ENCODE measurements at places on chromosomes 2 and 18.

- DNase-seq, result no peak
Observed at GRCh38 chr18:39274535-39274934, 1708.9 kb upstream of the CELF4 start.

GRCh38 chr2:219415580-219416234 lies 2.5 kb upstream of the DES start:
- DNase-seq, result no peak

DNA sequence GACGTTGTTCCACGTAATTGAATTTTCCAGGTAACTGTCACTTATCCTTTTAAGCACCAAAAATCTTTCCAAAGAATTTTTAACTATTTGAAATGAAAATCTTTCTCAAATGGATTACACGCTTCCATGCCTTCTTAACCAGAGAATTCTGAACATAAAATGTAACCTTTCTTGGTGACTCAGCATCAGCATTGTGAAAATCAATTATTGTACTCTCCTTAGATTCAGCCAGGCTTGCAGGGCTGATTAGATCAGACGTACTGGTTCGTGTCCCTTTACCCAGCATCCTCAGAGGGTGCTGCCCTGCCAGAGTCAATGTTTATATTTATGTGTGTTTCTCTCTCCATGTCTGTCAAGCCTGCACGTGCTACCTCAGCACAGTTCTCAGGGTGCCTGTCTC lies 623.9 kb downstream of the CNTNAP5 start:
- DNase-seq, result no peak

- no peak for DNase-seq
Observed at GRCh38 chr2:1620081-1620480, 124.2 kb downstream of the PXDN start.

DNA sequence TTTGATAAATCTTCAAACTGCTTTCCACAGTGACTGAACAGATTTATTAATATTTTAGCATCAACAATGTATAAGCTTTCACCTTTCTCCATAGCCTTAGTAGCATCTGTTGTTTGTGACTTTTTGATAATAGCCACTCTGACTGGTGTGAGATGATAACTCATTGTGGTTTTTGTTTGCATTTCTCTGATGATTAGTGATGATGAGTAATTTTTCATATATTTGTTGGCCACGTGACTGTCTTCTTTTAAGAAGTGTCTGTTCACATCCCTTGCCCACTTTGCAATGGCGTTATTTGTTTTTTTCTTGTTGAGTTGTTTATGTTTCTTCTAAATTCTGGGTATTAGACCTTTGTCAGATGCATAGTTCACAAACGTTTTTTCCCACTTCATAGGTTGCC lies 952.9 kb downstream of the TRIB2 start:
- no peak for DNase-seq

GRCh38 chr2:32627441-32627813 lies 423 bp upstream of the TTC27 start:
- peak; percentile 23 for DNase-seq

- peak; percentile 62 for DNase-seq
Observed at GRCh38 chr2:172921532-172922236, 154.0 kb upstream of the MAP3K20 start.

- no peak for DNase-seq
Observed at GRCh38 chr18:58390399-58390798, 238.5 kb downstream of the ALPK2 start.

DNA sequence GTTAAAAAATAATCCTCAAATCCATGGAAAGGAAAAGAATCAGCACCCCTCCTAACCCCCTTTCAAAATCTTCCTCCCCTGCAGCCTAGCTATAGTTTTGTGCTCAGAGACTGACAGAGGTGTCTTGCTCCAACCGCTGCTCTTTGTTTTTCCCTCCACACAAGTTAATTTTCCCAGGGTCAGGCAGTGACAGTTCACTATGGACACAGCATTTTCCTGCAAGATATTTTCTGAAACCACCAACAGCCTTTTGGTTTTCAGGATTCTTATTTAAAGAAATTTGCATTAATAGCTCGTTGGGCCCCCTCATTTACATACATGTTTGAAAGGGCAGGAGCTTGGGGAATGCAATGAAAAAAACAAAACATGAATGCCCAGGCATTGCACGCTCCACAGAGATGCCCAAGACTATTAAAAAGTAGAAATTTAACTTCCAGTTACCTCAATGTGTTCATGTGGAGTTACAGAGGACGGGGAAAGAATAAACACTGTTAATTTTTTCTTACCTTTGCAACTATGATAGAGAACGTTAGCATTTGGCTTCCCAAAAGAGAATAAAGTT lies 71.4 kb upstream of the CXCR4 start:
- DNase-seq, result no peak

DNA sequence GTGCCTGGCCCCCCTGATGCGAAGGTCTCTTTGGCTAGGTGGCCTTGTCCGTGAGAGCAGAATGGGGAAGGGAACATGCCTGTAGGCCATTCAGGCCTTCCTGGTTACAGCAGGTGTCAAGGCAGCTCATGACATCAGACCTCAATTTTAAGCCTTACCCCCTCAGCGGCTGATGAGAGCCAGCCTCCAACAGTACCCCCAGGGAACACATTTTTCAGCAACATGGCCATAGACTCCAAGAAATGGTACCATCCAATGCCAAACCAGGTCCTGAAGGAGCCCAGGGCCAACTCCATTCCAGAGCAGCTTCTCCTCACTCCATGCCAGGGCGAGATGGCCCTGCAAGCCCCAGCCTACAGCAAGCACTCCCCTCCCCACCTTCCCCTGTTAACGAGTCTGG lies 199.2 kb downstream of the SMAD2 start:
- no peak for DNase-seq

GRCh38 chr2:96533292-96534073 lies 3.1 kb upstream of the ARID5A start:
- peak; percentile 56 for DNase-seq

DNA sequence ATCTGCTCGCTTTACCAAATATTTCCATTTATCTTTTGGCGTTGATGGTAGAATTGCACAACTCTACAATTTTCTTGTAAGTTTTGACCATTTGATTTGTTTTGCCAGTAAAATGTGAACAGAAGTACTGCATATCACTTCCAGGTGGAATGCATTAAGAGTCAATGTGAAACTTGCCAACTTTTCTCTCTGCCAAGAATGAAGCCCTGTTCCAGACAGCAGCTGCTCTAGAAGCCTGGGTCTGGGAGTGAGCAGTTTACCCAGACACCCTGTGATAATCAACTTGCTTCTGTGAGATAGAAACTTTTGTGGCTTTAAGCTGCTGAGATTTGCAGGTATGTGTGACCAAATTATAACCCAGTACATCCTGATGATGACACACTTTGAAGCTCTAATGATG lies 115.9 kb upstream of the SYT4 start:
- no peak for DNase-seq

GRCh38 chr2:218270721-218271486 lies 585 bp downstream of the PNKD start:
- peak; percentile 37 for DNase-seq

DNA sequence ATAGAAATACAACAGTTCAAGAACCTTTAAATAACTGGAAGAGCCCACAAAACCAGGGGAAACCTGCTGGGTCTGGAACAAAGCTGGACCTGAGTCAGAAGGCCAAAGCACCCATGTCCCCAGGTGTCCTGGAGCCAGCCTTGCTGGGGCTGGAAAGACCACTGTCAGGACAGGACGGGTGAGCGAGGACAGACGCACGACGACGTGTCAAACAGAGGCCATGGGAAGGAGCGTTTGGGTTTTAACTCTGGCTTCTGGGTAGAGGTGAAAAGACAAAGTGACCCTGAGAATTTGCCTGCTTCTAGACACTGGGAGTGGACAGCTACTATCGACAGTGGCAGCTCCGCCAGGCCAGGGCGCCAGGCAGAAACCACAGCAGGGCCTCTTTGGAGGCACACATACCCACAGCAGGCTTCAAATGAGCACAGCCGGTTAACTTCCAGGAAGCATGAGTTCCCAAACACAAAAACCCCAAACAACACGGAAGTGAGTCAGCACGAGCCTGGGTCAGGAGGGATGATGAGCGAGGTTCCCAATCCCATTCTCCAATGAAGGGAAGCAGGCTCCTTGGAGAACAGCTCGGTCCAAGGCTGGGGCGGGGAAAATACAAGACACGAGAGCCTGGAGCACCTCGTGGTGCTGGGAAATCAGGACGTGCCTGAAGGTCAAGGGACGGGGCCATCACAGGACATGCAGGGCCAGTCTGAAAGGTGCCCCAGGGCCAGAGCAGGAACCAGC lies 208.0 kb downstream of the TWIST2 start:
- DNase-seq, result peak; percentile 38

GRCh38 chr18:25229920-25230319 lies 122.0 kb downstream of the ZNF521 start:
- no peak for DNase-seq

GRCh38 chr18:21049306-21049705 lies 62.3 kb downstream of the ROCK1 start:
- no peak for DNase-seq

- no peak for DNase-seq
Observed at GRCh38 chr2:238225911-238226697, 13.7 kb downstream of the HES6 start.

DNA sequence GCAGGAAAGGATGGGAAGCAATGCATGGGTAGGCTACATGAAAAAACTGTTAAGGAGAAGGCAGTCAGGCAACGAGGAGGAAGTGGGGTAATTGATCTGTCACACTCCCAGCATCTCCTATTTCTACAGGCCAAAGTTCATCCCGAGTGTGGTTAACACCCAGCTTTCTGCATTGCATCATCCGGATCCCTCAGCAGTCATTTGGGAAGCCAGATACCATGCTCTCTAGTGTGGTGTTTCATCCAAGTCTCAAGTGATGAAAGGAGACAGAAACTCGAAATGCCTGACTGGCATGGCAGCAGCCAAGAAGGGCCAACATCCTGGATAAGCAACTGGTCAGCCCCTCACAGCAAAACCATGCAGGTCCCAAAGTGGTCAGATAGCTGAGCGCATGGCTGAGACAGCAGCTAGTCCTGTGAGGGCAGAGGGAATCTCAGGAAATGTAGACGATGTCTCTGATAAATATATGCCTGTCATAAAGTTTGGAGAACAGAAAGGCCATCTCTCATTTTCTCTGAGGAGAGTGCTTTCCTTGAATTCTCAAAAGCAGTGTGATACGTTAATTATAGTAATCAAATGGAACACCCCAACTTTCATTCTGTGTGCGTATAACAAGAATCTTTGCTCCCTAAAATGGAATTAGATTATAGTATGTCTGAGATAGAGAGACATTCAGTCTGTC lies 24.8 kb upstream of the HNRNPA3 start:
- no peak for DNase-seq

GRCh38 chr2:151071906-151072305 lies 189.8 kb downstream of the RBM43 start:
- peak; percentile 43 for DNase-seq

- no peak for DNase-seq
Observed at GRCh38 chr2:145654746-145655145, 1134.8 kb upstream of the ZEB2 start.

DNA sequence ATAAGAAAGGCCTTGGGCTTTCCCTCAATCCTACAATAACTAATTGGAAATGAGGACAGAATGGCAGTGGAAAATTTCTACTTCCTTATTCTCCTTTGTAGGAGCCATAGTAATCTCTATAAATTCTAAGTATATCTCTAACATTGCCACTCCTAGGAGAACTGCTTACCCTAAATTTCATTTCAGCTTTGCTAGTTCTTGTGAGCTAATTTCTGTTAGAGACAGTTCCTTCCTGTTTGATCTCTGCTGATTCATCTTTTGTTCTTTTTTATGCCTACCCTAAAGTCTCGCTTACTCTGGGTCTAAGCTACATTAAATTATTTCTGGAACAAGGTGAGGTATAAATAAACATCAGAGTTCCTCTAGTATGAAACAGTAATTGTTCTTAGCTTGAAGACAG lies 25.7 kb downstream of the ABHD3 start:
- peak; percentile 28 for DNase-seq

GRCh38 chr2:68784188-68784587 lies 49.6 kb downstream of the ARHGAP25 start:
- no peak for DNase-seq

- no peak for DNase-seq
Observed at GRCh38 chr2:109409321-109410038, 204.3 kb downstream of the SEPTIN10 start.

GRCh38 chr2:25831746-25832449 lies 46.4 kb downstream of the ASXL2 start:
- no peak for DNase-seq

DNA sequence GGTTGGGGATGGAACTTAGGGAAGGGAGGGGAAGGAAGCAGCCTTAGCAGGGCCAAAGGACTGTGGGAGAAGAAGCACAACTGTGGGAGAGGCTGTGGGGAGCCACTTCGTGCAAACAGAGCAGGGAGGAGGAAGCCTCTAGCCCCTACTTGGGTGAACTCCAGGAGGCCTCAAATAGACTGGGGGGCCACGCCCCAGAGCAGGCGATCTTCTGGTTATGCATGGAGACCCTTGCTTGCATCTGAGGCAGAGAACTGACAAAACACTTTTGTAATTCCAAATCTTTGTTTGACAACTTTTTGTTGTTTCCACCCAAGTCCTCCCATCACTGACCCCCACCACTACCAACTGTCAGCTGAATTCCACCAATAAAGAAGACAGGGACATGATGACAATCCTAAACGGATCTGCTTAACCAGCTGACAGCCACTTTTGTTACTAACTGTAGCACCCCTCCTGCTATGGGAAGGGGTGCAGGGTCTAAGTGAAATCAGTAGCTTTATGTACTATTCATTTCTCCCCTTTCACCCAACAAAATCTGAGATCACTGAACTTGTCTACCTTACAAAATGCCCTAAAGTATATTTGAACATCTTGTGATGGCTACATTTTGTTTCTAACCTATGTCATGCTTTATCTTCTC lies 80.5 kb upstream of the CPO start:
- DNase-seq, result no peak

GRCh38 chr2:226118471-226119429 lies 680.9 kb downstream of the IRS1 start:
- DNase-seq, result peak; percentile 92

- no peak for DNase-seq
Observed at GRCh38 chr18:59865241-59865986, 34.4 kb upstream of the PMAIP1 start.

GRCh38 chr2:128714285-128714684 lies 395.6 kb upstream of the HS6ST1 start:
- DNase-seq, result no peak
